ENCODE measurements at places on chromosomes 12 and 14.

- no peak for DNase-seq
Observed at GRCh38 chr12:39616666-39617065, 2.9 kb downstream of the ABCD2 start.

DNA sequence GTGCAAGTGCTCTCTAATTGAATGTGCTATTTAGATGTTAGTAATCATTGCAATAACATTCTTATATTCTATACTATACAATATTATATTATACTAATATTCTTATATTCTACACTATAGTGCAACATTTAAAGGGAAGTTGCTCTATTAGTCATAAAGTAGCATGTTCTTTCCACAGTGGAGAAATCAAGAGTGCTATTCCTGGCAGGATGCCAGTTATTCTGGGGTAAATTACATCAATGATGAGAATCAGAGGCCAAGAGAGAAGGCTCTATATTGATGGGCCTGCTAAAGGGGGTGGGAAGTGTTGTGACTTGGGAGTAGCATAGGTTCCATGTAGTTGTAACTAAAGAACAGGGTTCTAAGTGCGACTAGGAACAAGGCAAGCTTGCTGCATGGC lies 121.5 kb downstream of the SLC15A5 start:
- no peak for DNase-seq

DNA sequence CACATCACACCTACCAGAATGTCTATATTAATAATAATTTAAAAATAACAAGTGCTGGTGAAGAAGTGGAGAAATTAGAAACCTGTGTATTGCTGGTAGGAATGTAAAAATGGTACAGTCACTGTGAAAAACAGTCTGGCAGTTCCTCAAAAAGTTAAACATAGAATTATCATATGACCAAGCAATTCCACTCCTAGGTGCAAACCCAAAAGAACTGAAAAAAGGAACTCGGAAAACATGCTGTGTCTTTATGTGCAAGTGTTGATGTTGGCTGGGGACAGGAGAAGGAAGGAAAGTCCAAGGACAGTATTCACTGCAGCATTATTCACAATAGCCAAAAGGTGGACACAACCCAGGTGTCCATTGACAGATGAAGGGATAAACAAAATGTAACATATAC lies 146.5 kb downstream of the TTC7B start:
- DNase-seq, result no peak

GRCh38 chr12:45504316-45505010 lies 225.0 kb upstream of the ARID2 start:
- no peak for DNase-seq

DNA sequence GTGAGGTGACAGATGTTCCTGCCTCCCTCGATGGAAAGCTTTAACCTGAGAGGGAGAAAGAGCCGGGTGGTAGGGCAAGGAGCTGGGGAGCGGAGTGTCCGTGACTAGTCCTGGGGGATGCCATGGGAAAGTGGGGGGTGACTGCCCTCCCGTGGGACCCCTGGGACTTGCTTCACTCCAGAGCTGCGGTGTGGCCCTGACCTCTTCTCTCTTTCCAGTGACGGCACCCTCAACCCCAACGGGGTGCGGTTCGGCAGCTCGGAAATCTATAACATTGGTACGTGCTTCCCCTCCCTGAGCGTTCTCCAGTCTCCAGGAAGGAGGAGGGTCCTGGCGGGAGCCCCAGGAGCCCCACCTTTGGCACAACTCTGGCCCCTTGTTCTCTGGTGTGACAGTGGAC lies 69.3 kb downstream of the AACS start:
- DNase-seq, result no peak

DNA sequence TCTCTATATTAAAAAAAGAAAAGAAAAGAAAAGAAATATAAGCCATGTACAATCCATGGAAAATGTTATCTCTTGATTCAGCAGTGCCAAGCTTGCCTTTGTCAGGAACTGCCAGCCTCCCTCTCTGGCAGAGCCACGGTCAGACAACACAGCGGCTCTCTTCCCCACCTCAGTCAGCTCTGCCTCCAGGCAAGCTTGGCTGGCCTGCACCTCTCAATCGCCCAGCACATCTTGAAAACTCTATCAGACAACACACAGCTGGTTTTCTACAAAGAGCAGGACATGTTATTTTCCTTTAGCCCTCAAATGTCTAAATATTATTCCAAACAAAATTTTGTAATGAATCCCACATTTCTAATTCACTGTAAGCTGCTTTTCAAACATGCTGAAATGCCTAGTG lies 20.0 kb upstream of the GCH1 start:
- no peak for DNase-seq

GRCh38 chr14:106107703-106108102 lies 581.3 kb downstream of the TMEM121 start:
- DNase-seq, result no peak

- no peak for DNase-seq
Observed at GRCh38 chr12:113149361-113150150, at the start of gene CFAP73. Gene CFAP73, plus strand, starts transcription at chr12:113149724. Its CDS starts 134 bp downstream, at chr12:113149858.

DNA sequence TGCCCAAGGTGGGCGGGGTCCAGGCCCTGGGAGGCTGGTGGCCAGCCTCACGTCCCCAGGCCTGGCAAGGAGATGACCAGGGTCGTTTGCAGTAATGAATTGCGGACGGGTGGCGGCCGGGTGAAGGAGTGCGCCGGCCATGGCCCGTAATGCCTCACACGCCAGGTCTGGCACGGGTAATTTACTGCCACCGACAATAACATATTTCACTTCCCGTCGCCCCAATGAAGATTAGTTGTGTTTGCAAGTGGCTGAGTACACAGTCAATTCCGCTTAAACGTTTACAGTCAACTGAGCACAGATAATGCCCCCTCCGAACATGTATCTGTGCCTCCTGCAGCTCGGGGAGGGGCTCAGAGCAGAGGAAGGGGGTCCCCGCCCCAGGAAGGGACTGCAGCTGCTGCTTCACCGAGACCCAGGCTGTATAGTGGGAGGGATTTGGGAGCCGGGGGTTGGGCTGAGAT lies 48.3 kb downstream of the MVK start:
- DNase-seq, result no peak

DNA sequence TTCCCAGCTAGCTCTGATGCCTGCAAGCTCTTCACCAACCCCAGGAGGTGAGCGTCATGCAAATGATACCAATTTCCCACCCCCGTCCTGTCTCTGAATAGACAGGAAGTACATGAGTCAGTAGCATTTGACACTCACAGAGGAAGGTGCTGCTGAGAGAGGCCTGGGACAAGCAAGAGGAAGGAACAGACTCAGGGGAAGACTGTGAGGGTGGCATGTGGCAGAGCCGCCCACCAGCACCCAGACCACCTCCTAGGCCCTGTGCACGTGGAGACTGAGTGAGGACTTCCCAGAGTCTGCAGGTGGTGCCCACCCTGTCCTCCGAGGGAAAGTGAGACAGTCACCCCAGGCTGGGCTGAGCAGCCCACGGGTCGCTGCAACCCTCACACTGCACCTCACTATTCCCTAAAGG lies 199.5 kb upstream of the SFSWAP start:
- peak; percentile 44 for DNase-seq

DNA sequence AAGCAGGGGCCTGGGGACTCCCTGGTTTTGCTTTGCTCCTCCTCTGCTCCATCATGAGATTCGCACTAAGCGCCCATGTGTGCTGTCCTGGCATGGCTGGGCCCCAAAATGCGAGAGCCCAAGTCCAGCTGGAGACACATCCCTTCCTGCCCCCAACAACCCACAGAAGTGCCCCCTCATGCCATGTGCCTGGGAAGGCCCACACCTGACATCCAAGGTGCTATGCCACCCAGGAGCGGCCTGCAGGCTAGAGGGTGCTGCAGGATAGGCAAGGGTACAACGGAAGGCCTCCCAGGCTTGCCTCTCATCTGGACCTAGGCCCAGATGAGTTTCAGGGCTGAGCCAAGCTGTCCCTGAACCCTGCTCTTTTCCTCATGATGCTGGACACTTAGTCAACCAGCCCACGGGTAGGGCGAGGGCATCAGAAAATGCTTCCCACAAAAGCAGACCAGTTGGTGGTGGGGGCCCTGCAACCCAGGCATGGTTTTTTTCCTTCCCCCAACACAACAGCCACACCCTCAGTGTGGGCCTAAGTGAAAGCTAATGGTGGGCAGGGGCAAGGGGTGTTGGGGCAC lies 13.2 kb upstream of the KRT80 start:
- no peak for DNase-seq

DNA sequence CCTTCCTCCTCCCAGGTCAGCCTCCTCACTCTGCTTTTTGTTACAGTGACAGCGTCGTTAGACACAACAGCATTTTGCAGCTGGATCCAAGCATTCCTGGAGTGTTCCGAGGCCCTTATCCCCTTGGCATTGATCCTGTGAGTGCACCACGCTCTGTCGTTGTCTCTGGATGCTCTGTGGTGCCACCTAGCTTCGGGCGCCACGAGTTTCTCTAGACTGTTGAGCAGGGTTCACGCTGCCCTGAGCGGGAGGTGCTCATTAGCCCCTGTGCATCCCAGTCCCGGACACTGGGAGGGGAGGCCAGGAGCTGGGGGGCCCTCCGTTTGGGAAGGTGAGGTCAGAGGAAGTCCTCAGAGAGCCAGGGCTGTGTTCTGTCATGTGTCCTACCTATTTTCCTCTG lies 17.3 kb upstream of the DNAH10 start:
- no peak for DNase-seq

- DNase-seq, result no peak
Observed at GRCh38 chr14:62468946-62469345, 576.3 kb downstream of the KCNH5 start.

DNA sequence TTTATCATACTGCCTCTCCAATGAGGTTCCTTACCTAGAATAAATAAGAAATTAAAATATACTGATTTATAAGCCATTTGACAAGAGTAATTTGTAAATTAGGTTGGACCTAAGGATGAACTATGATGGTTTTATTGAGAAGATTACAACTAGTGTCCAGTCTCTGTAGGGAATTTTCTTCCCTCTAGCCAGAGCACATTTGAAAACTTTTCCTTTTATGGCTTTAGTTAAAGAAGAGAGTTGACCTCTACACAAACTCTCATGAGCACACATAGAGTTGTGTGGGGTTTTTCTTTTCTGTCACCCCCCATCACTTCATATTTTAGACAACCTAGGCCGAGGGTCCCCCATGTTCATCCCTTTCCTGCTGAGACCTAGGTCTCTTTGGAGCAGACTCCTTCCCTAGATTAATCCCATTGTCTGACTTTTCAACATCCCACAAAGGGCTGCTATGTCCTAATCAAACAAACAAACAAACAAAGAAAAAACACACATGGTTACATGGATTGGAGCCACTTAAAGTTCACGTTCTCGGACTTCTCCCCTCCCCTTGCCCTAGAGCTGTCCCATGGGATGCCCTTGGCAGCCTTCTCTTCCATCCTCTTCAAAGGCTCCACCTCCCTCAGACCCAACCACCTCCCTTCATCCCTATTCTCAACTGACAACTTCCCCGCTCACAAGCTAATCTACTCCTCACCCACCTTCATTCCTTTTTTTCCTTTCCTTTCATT lies 40.7 kb downstream of the GPR135 start:
- no peak for DNase-seq

GRCh38 chr12:26195250-26195640 lies at the start of gene SSPN:
Gene SSPN, plus strand, starts transcription at chr12:26195573. Its CDS starts 100 bp downstream, at chr12:26195673.
- no peak for DNase-seq

GRCh38 chr14:55789406-55789805 lies 209.4 kb downstream of the KTN1 start:
- no peak for DNase-seq

- DNase-seq, result no peak
Observed at GRCh38 chr14:69855180-69855832, 23.9 kb upstream of the SMOC1 start.

GRCh38 chr14:62736048-62737043 lies 308.9 kb downstream of the KCNH5 start:
- DNase-seq, result no peak

DNA sequence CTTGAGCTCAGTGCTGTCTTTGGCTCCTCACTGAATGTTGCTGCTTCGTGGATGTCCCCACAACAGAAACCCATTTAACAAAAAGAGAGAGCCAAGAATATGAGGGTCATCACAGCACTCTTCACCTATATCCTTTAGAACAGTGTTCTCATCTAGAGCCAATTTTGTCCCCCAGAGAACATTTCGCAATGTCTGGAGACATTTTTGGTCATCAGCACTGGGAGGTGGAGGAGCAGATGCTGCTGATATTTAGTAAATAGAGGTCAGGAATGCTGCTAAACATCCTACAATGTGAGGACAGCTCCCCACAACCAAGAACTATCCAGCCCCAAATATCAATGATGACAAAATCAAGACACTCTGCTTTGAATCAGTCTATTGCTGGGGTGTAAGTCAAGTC lies 92.5 kb downstream of the BBS10 start:
- DNase-seq, result no peak

DNA sequence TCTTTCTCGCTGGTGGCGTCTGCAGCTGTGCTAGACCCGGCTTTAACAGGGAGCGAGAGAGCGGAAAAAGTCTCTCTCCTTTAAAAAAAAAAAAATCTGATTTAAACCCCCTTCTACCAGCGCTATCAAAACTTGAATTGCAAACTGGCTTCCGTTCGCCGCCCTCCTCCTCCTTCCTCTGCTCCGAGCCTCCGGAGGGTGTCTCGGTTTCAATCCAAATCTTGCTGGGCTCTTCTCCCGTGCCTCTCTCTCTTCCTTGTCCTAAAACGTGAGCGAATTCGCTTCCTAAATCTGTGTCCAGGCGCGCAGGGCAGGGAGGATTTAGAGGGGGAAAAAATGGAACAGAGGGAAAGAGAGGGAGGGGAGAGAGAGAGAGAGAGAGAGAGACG lies 272 bp downstream of the TBX3 start:
- no peak for DNase-seq

- no peak for DNase-seq
Observed at GRCh38 chr12:129069886-129070285, 216.6 kb downstream of the GLT1D1 start.

DNA sequence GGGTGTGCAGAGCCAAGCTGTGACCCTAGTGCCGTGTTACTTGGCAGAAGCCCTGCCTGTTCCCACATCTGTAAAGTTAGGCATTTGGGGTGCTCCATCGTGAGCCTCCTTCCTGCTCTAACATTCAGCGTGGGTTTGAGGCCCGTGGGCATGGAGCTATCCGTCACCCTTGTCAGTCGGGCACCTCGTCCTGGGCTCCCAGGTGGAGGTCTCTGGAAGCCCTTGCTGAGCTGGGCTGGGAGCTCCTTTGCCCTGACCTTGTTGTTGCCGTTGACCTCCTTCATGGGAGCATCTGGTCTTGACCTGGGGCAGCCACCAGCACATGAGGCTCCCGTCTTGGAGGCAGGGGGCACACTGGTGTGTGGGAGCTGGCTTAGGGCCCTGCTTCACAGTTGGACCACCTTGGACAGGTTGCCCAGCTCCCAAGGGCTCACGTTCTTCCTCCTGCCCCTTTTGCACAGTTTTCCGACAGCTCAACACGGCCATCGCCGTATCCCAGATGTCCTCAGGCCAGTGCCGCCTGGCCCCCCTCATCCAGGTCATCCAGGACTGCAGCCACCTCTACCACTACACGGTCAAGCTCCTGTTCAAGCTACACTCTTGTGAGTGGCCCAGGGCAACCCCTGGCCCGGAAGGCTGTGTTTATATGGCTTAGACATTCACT lies 18.5 kb downstream of the HIP1R start:
- no peak for DNase-seq

- DNase-seq, result no peak
Observed at GRCh38 chr12:94080341-94081009, 67.9 kb upstream of the PLXNC1 start.

- DNase-seq, result no peak
Observed at GRCh38 chr14:101226265-101226602, 322.7 kb upstream of the RTL1 start.

Data from activated gamma-delta T cell treated with Interleukin-2 at 50 U/mL for 16 hours (primary cell).